Stimulated activated CD4-positive, alpha-beta T cell treated with anti-CD3 and anti-CD28 coated beads, Interleukin-4, amount 100 ng/mL, for 1 hour (primary cell): ENCODE measurements at places on chromosomes 2 and 18.

- no peak for DNase-seq
Measured at GRCh38 chr18:72409903-72410302, 134.2 kb downstream of the CBLN2 start.

- DNase-seq = no peak
Measured at GRCh38 chr2:172438741-172439508, 11.5 kb downstream of the ITGA6 start.

GRCh38 chr2:23503682-23504081, 118.7 kb downstream of the KLHL29 start:
- no peak for DNase-seq

DNA sequence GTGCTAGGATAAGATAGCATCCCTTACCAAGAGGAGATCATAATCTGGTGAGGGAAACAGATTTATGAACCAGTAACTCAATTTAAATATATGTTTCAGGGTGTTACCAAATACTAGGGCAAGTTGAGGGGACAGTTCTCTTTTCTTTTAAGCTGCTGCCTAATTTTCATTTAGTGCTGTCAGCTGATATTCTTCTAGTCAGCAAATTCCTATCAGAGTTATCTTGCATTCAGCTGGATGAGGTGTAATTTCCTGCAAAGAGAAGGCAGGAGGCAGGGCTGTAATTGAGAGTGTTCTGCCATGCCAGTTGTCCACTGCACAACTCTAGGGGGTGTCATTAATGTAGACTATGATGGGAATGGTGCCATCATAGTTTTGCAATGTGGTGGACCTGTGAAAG, 141.3 kb upstream of the LHCGR start:
- DNase-seq = no peak

GRCh38 chr18:69491576-69491975, 90.9 kb downstream of the DOK6 start:
- DNase-seq = no peak

DNA sequence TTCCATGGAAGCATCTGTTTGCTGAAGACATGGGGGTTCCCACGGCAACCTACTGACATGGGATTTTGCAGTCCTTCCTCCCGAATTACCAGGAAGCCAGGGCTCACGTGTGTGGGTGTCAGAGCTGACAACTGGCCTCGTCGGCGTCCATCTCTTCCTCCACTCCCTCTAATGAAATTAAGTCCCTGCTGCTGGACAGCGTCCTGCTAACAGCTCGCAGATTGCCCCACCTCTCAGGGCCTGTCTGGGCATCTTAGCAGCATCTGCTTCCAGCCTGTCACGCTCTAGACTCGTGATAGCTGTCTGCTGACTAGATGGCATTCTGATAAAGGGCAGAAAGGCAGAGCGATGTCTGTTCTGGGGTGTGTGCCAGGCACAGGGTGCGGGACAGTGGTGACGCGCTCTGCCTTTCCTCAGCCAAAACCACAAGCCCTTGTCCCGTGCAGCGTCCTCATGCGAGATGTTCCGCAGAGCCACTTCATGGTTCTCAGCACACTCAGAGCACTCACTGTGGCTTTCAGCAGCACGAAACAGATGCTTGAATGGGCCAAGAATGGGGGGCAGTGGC, 161.1 kb downstream of the ARL4C start:
- peak; percentile 13 for DNase-seq

GRCh38 chr18:13136056-13136903, 82.3 kb upstream of the LDLRAD4 start:
- no peak for DNase-seq

DNA sequence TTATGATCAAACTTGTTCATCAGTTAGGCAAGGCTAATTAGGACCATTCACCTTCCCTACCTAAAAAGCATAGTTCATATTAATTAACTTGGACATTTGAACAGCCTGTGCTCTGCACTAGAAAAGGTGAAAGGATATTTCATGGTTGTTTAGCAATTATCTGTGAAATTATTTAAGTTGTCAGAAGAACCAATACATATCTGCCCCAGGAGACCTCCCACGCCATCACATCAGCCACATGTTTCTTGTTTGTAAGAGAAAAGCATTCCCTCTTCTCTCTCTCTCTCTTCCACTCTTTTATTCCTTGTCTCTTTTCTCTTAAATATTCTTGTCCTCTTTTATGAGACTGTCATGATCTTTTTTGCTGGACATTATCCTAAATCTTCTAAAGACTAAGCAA, 282.0 kb upstream of the RND3 start:
- no peak for DNase-seq

GRCh38 chr18:64803471-64803870, 654.6 kb upstream of the LINC00305 start:
- DNase-seq = no peak

GRCh38 chr2:138280999-138281695, 220.4 kb upstream of the SPOPL start:
- DNase-seq = no peak

DNA sequence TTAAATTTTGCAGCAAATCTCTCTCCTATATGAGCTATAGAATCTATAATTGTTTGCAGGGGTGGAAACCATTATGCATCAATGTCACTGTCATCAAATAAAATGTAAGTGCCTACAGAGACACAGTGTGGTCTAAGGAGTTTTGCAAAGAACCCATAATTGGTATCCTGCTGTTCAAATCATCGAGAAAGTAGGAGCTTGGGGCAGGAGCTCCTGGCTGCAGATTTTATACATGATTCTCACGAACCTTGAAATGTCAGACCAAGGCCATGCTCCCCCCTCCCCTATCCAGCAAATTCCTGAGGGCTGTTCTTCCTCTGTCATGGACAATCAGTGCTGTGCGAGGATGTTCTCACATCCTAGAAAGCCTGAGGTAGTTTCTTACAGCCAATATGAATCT, 119.5 kb upstream of the CYRIA start:
- no peak for DNase-seq

DNA sequence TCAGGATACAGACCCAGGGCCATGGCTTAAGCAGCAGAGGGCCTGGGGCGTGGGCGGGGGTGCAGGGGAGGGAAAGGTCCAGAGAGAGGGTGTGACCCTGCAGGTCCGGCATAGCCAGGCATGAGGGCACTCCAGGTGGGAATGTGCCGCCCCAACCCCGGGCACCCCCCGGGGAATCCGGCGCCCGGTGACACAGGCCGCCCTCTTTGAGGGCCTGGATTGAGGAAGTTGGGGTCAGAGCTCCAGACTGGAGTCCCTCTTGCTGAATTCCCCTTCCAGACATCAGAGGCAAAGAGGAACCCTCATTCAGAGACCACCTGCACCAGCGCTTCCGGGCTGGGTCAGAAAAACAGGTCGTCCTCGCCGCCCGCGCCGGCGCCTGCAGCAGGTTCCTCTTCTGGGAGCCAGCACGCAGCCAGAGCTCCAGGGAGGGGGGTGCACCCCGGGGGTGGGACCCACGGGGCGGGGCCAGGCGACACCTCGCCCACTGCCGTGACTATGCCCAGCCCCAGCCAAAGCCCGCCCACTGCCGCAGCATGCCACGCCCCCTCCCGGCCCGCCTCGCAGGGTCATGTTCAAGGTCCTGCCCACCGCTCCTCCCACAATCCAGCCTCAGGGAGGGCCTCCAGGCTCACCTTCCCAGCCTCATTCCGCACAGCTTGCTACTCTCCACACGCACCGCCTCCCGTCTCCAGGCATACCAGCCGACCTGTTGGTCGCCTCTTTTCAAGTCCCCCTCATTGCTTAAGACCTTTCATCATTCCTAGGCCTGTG, 98.3 kb upstream of the ID2 start:
- DNase-seq = peak; percentile 80

GRCh38 chr2:166867874-166868514, 20.3 kb upstream of the XIRP2 start:
- DNase-seq = no peak

- DNase-seq = no peak
Measured at GRCh38 chr2:53945538-53945937, 25.3 kb downstream of the PSME4 start.
